ENCODE measurements at places on chromosomes 16 and 17.

GRCh38 chr17:57968456-57968855 is 13.2 kb upstream of the CUEDC1 start:
- DNase-seq: no peak

- DNase-seq: peak; percentile 69
Measured at GRCh38 chr17:42678951-42679491, 2.2 kb upstream of the PLEKHH3 start.

DNA sequence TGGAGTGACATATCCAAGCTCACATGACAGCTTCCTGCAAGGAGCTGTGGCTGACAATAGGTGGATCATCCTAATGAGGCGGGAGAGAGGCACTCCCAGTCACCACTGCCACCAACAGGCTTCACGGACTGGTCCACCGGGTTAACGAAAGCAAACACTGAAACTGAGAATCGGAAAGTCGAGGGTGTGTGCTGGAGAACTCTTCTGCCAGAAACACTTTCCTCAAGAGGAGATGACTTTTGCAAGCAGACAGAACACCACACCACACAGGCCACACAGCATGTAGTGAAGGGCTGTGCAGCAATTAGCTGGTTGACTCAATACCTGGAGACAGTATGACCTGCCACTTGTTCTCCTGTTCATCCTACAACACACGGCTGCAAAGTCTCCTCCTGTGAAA is 53.0 kb upstream of the DNAJA2 start:
- no peak for DNase-seq

DNA sequence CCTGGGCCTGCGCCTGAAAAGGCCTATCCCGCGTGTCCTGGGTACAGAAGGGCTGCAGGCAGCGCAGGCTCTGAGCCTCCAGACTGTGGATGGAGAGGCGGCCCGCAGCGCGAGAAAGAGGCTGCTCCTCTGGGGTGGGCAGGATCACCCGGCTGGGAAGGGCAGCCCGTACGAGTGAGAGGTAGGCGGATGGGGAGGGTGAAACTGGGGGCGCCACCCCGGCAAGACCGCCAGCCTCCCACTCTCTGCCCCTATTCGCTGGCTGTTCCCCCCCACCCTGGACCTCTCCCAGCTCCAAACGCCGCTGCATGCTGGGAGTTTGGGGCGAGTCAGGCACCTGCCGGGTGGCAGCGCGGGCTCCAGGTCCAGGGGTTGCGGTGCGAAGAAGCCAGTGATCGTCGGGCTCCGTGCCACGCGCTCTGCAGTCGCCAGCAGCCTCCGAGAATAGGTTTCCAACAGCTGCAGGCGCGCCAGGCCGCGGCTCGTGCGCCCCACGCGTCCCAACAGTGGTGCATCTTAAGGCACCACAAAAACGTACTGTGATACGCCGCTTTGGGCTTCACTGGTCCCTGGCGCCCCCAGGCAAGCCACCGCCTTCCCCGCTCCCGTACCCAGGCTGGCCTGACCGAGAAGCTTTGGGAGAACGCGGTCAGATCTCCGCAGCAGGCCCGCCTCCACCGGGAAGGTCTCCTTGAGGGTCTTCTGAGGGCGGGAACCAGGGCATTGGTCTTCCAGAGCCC is 1.1 kb downstream of the NOXO1 start:
- no peak for DNase-seq

GRCh38 chr16:31501226-31501965 is 6.8 kb downstream of the RUSF1 start:
- no peak for DNase-seq

DNA sequence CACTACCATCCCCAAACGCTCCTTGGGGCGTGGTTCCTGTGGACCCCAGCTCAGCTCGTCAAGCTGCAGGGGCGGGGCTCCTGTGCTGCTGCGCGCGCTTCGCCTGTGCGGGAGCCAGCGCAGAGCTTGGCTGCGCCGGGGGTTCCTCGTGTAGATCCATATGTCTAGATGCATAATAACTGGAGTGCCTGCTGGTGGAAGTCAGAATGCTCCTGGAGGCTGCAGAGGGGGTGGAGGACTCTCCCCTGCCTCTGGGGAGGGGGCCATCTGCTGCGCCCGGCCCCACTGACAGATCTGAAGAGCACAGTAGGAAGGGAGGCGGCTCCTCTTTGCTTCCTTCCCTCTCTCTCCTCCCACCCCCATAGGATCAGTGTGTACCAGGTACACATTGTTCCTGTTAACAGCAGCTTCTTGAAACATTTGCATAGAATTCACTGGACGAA is 4.6 kb downstream of the RASD1 start:
- DNase-seq: no peak

GRCh38 chr16:78695391-78695790 is 595.9 kb downstream of the WWOX start:
- DNase-seq: no peak

DNA sequence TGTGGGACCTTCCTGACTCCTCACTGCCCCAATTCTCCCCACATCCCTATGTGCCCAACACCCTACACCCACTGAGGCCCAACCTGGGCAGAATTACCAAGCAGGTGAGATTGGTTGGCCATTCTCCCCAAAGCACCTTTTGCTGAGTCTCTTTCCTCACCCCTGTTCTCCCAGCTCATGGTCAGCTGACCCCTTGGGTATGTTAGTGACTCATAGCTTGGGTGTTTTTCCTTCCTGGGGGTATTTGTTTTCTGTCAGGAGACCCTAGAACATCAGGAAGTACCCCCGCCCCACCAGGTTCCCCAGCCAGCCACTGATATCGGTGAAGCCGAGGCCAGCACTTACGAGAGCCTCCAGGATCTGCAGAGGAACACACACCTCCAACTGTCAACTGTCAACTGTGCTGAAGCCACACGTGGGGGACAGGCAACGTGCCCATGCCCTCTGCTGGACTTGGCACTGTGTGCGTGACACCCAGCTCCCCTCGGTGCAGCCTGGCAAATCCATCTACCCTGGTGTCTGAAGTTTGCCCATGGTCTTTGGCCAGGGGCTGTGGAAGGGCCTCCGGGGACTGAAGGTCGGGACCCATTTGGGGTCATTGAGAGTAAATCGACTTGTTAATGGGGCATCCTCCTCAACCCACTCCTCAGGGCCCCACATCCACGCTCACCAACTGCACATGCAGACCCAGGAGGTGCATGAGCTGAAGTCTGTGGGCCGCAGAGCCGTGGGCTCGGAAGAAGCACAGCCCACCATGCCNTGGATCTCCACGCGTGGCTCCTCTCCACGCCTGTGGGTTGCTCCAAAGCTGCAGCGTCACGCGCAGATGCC is 53.1 kb downstream of the METRNL start:
- DNase-seq: no peak

GRCh38 chr17:81365148-81365600 is 30.1 kb upstream of the BAHCC1 start:
- DNase-seq: peak; percentile 57

GRCh38 chr16:68612996-68613395 is 32.1 kb upstream of the CDH3 start:
- DNase-seq: no peak

DNA sequence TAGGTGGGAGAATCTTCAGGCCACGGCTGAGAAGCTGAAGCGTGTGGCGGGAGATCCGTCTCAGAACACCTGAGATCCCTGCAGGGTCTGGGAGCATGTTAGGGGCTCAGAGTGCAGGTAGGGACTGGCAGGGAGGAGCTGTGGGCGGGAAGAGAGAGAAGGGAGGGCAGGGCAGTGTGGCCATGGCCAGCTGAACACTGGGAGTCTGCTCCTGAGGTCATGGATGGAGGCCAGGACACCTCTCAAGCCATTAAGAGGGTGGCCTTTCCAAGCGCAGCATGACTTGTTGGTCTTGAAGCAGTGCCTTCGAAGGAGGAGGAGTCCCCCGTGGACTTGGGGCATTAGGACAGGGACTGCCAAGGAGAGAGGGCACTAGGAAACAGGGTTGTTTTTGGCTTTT is 23.7 kb downstream of the NAA60 start:
- no peak for DNase-seq

DNA sequence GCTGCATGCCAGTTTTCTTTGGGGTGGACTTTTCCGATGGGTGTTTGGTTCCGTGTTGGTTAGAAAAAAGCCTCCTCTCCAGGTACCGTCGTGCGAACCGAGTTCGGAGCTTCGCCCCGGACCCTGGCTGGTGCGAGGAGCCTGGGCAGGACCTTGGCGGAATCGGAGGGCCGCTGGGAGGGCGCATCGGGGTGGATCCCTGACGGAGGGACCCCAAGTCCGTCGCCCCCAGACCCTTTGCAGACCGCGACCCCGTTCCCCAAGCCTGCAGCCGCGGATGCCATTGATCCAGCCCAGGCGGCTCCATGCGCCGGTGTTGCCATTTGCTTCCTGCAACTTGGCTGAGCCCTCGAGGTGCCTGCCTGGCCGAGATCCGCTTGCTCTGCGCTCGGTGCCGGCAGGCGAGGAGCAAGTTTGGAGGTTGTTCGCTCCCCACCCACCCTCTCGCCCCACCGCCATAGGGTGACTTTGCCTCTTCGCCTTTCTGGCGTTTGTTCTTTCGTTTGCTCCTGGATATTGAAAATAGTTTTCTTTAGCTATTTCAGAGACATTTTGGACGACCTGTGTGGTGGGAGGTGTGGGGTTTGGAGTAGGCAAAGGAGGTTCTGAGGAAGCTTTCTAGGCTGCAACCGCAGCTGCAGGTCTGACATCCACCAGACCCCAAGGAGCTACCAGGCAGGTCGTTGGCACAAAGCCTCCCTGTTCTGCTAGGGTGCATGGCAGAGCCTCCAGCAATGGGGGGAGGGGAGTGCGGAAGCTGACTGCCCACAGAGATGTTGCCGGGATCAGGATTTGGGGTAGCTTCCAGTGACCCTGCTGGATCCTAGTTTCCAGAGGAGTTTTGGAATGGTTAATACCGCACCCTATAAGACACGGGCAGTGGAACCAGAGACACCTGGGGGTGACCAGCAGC is 58.2 kb downstream of the RAP1GAP2 start:
- no peak for DNase-seq

DNA sequence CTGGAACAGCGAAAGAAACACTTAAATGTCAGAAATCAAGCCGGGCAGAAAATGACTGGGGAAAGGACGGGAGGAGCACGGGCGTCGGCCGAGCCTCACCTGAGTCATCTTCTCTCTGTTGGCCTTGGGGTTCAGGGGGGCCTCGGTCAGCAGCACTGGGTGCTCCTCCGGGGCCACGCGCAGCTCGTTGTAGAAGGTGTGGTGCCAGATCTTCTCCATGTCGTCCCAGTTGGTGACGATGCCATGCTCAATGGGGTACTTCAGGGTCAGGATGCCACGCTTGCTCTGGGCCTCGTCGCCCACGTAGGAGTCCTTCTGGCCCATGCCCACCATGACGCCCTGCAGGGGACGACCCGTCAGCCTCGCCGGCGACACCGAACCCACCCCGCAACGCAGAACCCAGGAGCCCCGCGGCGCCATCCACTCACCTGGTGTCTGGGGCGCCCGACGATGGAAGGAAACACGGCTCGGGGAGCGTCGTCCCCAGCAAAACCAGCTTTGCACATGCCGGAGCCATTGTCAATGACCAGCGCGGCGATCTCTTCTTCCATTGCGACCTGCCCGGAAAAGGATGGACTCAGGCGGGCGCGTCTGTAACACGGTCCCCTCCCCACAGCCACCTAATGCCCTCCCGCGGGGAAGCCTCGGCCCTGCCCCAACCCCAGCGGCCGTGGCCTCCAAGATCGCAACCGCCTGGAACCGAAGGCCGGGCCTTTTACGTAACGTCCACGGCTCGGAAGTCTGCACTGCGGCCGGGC is 616 bp downstream of the ACTG1 start:
- peak; percentile 44 for DNase-seq

GRCh38 chr16:84952335-84953189 is 58.8 kb downstream of the ZDHHC7 start:
- peak; percentile 69 for DNase-seq

DNA sequence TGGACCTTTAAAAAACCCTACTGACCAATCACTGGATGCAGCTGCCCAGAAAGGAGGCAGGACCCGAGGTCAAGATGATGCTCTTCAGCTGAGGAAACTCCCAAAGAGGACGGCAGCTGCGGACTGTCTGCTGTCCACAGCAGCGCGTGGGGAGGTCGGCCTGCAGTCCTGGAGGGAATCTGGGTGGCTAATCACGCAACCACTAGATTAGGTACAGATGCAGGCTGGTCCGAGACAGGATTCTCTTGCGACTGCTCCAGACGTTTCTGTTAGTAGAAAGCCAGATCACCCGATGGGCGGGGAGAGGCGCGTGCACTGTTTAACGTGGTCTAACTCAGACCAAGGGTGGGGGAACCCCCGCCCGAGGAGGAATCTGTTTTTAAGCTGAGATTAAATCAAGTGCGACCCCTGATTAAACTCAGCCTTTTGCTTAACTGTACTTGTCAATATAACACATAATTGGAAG is 8.8 kb downstream of the CTRB2 start:
- DNase-seq: peak; percentile 12

DNA sequence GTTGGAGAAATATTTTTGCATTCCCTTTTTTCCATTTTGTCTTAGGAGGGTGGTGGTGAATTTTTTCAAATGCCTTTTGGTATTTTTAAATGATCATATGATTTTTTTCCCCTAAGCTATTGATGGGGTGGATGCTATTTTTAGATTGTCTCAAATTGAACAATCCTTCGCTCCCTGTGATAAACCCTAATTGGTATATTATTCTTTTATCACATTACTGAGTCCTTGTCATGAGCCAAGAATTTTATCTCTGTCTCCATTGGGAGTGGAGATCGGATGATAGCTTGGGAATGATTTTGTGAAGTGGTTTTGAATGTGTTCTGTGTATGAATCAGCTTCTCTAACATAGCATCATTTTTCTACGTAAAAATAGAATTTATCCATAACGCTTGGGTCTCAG is 15.4 kb downstream of the NECAB2 start:
- no peak for DNase-seq

DNA sequence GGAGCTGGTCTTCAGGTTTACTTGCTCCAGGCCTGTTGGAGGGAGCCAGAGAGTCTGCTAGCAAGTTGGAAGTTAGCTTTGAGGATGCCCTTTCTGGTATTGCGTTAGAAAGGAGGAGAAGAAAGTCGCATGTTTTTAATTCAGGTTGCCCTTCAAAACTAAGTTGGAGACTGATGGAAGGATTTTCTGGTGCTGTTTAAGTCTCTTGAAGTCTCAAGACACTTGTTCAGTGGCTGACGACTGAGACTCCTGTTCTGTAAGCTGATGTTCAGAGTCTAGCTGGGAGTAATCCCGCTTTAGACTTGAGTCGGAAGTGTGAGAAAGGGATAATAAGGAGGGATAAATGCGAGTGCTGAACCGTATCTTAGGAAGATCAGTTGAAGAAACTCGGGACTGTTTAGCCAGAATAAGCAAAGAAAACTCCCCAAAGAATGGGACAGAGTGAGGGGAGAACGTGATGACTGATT is 740 bp downstream of the AATF start:
- DNase-seq: no peak

DNA sequence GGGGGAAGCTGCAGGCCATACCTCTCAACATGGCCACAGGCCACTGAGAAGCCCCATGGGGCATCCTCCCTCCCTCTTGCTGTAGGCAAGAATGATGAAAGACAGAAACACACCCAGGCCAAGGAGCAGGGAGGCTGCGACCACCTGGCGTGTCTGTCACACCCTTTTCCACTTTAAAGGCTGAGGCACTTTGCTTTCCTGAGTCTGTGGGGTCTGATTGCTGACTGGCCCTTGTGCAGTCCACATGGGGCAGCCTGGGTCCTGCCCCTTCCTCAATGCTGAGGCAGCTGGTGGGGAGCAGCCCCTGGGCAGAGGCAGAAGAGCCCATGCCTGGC is 8.7 kb downstream of the TMEM204 start:
- DNase-seq: no peak

- no peak for DNase-seq
Measured at GRCh38 chr17:2065949-2066400, 11.1 kb downstream of the HIC1 start.
